NAMALWA (cell line): ENCODE measurements at places on chromosomes 7 and 10.

DNA sequence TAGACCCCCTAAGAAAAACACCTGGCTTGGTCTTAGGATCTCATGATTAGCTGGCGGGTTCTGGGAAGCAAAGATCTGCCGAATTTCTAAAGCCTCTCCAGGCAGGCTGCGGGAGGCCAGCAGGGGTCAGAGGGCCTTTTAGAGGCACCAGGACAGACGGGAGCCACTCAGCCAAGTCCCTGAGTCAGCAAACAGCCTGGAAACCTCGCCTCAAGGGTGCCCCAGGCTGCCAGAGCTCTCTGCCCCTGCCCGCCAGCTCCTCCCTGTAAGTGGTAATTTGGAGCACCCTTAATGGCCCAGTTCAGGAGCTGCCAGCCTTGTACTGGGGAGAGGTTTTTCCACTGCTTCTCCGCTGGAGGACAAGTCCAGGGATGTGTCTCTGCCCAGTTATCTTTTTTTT lies 88.7 kb downstream of the HIP1 start:
- no peak for DNase-seq

- DNase-seq = no peak
Observed at GRCh38 chr7:135784013-135784412, 35.4 kb upstream of the FAM180A start.

DNA sequence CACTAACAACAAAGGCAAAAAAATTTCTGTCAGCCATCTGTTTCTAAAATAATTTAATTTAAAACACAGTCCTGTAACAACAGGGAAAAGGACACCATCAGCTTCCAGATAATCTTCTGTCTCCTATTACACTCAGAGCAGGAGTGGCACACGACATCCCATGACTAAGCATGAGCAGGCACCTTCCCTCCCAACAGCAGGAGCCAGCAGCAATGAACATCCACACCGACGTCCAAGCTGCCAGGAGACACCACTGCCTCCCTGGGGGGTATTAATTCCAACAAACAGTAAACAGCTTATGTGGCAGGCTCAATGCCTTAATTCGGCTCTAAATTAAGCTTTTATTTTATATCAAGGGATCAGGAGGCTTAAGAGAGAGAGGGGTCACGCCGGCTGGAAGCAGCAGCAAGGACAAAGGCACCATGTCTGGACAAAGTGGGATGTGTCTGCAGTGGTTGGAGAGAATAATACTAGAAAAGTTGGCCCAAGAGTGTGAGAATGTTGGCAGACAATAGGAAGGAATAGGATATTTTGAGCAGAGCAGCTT lies 45.7 kb downstream of the KIAA1549 start:
- no peak for DNase-seq

- DNase-seq = no peak
Observed at GRCh38 chr7:151376218-151376902, 33.5 kb downstream of the WDR86 start.

DNA sequence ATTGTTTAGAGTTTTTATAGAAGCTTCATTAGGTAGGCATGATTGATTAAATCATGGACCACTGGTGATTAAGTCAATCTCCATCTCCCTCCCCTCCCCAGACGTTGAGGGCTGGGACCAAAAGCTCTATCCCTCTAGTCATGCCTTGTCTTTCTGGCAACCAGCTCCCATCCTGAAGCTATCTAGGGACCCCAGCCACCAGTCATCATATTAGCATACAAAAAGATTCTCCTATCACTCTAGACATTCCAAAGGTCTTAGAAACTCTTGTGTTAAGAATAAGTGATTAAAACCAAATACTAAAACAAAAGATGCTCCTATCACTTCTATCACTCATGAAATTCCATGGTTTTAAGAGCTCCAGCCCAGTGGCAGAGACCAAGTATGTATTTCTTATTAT lies 178.2 kb downstream of the RAPGEF5 start:
- no peak for DNase-seq

DNA sequence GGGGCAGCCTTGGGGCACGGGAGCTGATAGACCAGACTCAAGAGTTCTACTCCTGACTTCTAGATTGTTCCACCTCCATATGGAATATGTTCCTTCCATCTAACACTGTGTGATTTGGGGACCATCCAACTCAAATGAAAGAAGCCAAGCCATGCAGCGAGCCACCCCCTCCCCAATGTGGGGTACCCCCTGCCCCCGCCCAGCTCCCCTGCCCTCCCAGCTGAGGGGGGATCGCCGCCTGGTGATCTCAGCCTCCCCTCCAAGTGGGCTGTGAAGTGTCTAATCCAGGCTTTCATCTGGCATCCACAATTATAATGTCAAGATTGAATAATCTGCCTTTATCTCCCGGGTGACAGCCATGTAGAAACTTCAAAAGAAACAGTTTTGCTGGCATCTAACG lies 246.1 kb downstream of the RPS24 start:
- DNase-seq = no peak

GRCh38 chr7:41294556-41295454 lies 408.1 kb downstream of the INHBA start:
- DNase-seq = no peak
